Left hindlimb (tissue), 1 donor: ENCODE measurements at places on chromosomes 6 and 20.

DNA sequence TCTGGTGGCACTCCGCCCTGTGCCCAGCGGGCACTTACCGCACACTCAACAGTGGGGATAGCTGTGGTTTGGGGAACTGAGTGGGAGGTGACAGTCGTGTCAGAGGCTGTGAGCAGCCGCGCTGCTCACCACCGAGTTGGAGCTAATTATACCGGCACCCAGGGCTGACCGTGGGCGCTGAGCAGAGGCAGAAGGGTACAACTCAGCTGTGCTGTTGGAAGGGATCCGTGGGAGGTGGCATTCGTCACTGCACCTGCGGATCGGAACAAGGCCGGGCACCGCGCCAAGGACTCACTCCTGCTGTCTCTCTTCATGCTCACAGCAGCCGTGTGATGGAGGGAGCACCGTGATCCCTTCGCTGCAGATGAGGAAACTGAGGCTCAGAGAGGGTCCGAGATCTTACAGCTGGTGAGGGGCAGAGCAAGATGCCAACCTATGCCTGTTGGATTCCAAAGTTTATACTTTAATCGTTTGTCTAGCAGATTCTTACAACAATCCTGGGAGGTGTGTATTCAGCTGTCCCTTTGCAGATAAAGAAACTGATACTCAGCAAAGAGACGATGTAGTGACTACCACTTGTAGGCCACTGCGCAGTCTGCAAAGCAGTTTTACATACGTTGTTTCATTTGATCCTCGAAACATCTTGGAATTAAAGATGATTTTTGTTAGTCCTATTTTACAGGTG is 713 bp upstream of the ELMO2 start:
- DNase-seq = peak; percentile 66

- DNase-seq = no peak
Observed at GRCh38 chr6:113630738-113631535, 226.2 kb upstream of the MARCKS start.

GRCh38 chr6:156427345-156427744 is 349.8 kb upstream of the ARID1B start:
- peak; percentile 47 for DNase-seq

DNA sequence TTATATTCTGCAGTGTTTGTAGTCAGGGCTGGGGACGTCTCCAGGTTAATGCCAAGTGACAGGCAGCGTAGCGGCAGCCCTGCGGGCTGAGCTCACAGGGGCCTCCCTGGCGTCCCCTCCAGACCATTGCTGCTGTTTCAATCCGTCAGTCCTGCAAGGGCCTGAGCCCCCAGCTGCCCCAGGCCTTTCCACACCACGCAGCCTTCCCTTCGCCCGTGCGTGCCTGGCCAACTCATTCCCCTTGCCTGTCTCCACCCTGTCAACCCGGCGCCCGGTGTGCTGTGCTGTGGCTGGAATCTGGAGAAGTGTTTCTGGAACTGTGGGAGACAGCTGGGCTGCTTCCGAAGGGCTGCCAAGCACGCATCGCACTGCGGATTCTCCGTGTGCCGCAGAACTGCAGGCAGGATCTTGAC is 11.9 kb downstream of the BHLHE23 start:
- peak; percentile 28 for DNase-seq

DNA sequence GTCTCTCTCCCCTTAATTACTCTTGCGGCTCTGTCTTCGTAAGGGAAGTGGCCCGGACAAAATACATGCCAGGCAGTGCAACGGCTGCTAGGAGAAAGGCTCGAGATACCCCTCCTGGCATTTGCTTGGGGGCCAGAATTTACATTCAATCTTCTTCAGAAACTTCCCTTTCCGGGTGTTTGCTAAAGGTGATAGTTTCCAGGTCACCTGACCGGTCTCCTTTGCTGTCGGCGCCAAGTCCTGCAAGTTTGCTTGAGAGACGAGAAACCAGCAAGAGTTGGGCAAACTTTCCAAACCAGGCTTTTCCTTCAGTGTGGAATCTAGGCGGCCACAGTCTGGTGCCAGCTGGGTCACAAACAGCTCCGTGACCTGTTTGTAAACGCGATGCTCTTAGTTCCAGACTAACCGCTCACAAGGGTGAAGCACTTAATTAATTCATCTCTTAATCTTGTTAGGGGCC is 563 bp upstream of the SRSF3 start:
- peak; percentile 73 for DNase-seq

DNA sequence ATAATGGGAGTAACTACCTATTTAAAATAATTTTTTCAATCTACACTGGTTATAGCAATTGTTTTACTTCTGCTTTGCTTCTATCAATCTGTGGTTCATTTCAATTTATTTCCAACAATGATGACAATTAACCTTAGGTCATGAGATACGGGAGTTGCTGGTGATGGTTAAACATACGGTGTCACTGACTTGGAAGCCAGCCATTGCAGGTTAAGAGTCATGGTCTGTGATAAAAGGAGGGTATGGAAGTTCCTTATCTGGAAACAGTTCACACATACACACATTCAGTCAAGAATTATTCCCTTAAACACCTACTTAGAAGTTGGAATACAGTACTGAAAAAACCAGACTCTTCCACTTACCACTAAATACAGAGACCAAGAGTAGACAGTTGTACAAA is 180.0 kb downstream of the KIF16B start:
- no peak for DNase-seq

- no peak for DNase-seq
Observed at GRCh38 chr6:117465691-117466090, 16.8 kb upstream of the DCBLD1 start.

- DNase-seq = no peak
Observed at GRCh38 chr6:116667623-116668022, 943 bp downstream of the ZUP1 start.
